ENCODE measurements at places on chromosomes 1 and 21. TPM values are rescaled to one million over a fixed set of nuclear protein-coding genes. Genes with fewer than 3 reads are reported as not detected.

DDAH1 gene
- 36.3 TPM for total RNA-seq

TAS1R1 gene
- not detected for total RNA-seq

MFAP2 gene
- total RNA-seq, result 146 TPM

DHRS3 gene
- total RNA-seq, result 52.2 TPM

CD1E gene
- total RNA-seq, result not detected

B4GALT2 gene
- total RNA-seq, result 70.9 TPM

TEDDM1 gene
- total RNA-seq, result not detected

DNA sequence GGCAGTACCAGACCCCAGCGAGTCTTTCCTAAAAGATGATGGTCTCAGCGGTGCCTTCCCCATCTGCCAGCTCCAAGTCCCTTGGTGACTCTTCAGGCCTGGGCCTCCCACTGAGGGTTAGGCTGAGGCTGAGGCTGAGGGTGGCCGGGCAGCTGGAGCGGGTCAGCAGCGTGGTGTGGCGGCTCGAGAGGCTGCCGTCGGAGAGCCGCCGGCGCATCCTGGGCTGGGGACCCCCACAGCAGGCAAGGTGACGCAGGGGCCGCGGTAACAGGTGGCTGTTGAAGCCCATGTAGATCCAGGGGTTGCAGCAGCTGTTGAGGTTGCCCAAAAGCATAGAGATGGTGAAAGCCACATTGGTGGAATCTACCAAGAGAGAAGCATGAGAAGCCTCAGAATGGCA is 7.0 kb downstream of the AVPR1B start:
- DNase-seq, result no peak

- no peak for DNase-seq
Observed at GRCh38 chr1:162028726-162029125, 5.1 kb upstream of the OLFML2B start.

DNA sequence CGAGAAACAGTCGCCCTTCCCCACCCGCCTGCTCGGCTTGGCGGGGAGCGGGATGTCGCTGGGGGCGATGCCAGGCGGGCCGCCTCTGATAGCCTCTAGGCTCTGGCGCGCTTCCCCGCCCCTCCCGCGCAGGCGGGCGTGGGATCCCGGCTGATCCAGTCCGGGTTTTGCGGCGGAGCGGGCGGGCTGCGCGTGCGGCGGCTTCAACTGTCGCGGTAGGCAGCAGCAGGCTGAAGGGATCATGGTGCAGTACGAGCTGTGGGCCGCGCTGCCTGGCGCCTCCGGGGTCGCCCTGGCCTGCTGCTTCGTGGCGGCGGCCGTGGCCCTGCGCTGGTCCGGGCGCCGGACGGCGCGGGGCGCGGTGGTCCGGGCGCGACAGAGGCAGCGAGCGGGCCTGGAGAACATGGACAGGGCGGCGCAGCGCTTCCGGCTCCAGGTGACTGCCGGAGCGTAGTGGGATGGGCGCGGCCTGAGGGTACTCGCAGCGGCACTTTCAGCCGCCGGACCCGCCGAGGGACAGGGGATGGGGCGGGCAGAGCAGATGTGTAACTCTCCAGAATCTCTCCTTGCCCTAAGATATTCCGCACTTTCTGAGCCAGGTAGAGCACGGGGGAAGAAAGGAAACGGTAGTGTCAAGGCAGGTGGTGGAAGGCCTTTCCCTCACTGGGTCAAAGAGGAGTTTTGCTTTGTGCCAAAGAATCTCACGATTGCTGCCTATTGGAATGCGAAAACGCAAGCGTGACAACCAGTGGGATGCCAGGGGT is at the start of gene FAAH:
Gene FAAH (plus strand): TSS at position 210 of the 764 bp plus-strand sequence. CDS start 32 bp downstream, at position 242.
- peak; percentile 92 for DNase-seq

- no peak for DNase-seq
Observed at GRCh38 chr1:3195480-3195815, 126.4 kb downstream of the PRDM16 start.

DNA sequence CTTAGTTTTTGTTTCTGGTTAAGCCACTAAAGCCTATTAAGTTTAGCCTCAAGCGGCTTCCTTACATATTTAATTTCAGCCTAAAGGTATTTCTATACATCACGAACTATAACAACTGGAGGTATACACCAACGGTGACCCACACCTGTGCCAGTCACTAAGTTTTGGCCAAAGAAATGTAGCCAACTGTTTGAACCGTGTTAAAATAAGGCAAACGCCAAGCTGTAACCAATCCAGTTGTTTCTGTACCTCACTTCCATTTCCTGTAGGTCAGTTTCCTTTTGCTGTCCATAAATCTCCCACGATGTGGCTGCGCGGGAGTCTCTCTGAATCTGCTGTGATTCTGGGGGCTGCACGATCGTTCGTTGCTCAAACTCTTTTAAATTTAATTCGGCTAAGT is 5.6 kb upstream of the ERO1B start:
- no peak for DNase-seq

DNA sequence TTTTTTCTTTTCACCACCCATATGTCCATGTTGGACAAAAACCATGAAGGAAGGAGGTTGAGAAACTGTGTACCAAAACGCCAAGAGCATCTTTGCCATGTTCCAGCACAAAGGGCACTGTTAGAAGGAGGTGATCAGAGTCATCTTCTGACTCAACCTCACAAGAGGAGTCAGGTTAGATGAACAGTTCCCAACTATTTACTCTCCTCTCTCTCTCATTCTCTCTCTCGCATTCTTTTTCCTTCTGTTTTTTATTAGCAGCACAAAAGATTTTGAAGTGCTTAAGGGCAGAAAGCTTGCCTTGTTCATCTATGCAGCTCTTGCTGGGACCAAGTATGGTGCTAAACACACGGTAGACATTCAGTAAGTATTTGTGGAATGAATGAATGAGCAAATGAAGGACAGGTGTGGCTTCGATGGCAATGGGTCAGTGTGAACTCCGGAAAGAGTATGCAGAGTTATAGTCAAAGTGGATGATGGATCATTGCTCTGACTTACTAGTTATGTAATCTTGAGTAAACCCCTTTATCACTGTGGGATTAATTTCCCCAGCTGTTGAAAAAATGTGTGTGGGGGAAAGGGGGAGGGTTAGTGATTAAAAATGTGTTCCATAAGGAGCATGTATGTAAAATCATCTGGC is 33.9 kb downstream of the DDR2 start:
- DNase-seq, result no peak

GRCh38 chr1:100670083-100670482 is 49.5 kb upstream of the VCAM1 start:
- DNase-seq, result no peak

DNA sequence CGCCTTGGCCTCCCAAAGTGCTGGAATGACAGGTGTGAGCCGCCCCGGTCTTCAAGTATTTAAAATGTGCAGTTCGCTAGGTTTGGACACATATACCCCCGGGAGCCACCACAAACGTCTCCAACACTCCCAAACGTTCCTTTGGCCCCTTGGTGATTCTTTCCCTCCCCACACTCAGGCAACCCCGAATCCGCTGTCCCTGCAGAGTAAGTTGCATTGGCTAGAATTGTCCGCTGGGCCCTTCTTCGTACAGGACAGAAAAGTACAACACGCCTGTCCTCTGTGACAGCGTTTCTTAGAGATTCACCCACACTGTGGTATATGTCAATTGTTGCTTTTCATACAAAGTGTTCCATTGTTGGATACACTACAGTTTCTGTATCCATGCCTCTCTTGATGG is 3.2 kb upstream of the PERM1 start:
- DNase-seq, result no peak

- no peak for DNase-seq
Observed at GRCh38 chr1:106768501-106768900, 288.0 kb upstream of the PRMT6 start.

GRCh38 chr1:226950316-226950715 is 10.2 kb downstream of the COQ8A start:
- DNase-seq, result no peak

GRCh38 chr1:205593532-205593931 is 38.3 kb downstream of the ELK4 start:
- no peak for DNase-seq

DNA sequence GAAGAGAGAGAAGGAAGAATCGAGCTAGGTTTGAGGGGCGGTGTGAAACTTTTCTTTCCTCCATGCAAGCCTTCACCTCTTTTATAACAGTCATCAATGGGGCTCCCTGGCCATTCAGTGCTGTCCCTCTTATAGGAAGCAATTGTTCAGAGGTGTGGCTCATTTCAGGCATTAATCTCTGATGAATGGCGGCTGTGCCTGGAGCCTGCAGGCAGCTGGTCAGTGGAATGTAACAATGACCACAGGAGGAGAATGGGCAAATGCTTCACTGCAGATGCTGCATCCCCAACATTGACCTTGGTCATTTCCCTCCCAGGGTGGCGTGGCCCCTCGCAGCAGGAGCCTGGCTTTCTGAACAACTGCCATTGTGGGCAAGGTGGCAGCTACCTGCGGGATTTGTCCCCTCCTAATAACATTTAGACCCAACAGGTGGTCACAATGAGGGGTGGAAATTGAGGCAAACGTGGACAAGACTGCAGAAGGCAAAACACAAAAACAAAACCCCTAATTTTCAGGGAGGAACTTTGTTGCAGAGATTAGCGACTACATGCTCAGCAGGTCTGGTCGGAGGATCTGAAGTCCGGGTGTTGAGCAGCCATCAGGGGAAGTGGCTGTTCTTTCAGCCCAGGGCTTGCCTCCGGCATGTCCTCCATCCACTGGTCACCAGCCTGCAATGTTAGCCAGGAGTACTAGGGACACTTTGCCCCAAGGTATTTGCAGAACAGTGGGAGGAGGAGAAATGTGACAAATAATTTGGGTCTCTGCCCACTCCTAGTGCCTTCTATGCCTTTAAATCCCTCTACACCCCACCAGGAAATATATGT is 97.3 kb upstream of the PAXBP1 start:
- no peak for DNase-seq

DNA sequence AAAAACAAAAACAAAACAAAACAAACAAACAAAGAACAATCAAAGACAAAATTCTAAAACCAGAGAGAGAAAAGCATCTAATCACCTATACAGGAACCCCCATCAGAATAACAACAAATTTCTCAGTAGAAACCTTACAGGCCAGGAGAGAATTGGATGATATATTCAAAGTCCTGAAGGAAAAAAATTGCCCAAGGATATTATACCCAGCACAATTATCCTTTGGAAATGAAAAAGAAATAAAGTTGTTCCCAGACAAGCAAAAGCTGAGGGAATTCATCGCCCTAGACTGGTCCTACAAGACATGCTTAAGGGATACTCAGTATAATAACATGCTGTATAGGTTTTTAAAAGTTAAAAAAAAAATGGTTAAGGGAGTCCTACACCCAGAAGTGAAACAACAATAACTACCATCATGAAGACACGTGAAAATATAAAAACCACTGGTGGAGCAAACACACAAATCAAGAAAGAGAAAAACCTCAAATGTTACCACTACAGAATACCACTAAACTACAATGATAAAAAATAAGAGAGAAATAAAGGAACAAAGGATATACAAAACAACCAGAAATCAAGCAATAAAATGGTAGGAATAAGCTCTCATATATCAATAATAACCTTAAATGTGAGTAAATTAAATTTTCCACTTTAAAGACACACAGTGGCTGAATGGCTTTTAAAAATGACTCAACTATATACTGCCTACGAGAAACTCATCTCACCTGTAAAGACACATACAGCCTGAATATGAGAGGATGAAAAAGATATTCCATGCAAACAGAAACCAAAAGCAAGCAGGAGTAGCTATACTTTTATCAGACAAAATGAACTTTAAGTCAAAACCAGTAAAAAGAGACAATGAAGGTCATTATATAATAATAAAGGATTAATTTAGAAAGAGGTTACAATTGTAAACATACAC is 121.9 kb downstream of the ACBD6 start:
- no peak for DNase-seq

- DNase-seq, result peak; percentile 89
Observed at GRCh38 chr1:246647113-246647512, 77.1 kb upstream of the SCCPDH start.

GRCh38 chr1:199173356-199173755 is 534.5 kb downstream of the PTPRC start:
- no peak for DNase-seq

- DNase-seq, result no peak
Observed at GRCh38 chr1:55703726-55704363, 488.7 kb upstream of the USP24 start.

GRCh38 chr1:55981010-55981650 is 598.2 kb downstream of the PLPP3 start:
- no peak for DNase-seq

- DNase-seq, result peak; percentile 74
Observed at GRCh38 chr21:45383615-45384201, 21.3 kb upstream of the COL18A1 start.

DNA sequence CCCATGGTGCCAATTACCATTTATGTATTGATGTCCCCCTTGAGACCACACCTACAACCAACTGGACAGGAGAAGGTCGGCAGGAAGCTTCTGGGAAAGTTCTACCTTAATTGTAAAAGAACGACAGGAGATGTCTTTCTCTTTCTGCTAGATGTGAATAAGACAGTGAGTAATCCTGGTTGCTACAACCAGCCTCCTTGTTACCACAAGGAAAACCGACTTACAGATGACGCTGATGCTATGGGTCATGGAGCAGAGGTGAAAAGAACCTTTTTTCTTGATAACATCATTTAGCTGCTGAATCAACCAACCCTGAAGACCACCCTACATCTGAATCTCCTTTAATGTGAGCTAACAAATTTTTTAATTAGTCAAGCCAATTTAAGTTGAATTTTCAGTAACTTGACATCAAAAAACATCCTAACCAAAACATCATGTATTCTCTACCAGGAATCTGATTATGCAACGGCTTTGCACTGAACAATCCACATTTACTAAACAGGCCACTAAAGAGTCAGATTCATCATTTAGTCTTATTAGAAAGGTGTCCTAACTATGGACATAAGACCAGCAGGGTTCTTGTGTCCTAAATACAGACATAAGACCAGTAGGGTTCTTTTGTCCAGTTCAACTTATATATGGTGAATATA is 23.0 kb downstream of the RGS2 start:
- no peak for DNase-seq

DNA sequence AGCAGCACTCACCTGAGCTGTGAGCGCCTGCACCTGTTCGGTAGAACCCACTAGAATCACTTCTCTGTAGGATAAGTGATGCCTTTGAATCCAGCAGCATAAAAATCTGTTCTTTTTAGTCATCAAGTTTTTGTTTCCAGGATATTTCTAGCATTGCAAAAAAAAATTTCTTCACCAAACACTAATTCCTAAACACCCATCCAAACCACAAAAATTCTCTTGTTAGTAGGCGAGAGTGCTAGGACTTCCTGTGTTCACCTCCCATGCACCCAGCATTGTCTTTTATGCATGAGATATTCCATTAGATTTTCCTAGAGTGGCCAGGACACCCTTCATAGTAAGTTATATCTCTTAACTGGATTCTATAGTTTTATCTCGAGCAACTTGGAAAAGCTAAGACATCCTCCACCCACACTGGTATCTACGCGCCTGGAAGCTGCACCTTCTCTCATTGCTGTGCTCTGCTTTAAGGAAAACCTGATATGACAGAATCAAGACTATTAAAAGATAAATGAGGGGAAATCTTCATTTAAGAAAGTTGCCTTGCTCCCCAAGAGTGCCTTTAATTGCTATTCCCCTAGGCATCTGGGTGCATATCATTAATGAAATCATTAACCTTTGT is 12.3 kb downstream of the SERTAD4 start:
- DNase-seq, result no peak

Measured in H9 (cell line).